Stimulated activated CD4-positive, alpha-beta T cell treated with anti-CD3 and anti-CD28 coated beads, Interleukin-15, amount 100 ng/mL, for 24 hours (primary cell): ENCODE measurements at places on chromosomes 5 and 9.

- DNase-seq = no peak
These were observed 1129.2 kb downstream of the DTWD2 start for GRCh38 chr5:117859176-117859575.

DNA sequence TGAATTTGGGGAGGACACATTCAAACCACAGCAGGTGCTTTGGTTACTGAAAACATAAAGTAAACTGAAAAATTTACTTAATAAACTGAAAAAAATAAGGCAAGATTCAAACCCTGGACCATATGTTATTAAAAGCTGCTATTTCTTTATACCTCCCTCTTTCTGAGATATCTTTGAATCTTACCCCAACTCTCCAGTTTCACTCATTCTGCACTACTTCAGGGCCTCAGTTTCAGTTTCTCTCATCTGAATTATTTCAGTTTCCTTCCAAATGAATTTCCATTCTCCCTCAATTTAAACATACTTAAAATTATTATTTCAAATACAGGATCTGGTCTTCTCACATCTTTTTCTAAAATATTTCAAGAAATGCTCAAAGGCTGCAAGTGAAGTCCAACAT lies 4.9 kb upstream of the OXCT1 start:
- DNase-seq = no peak

- DNase-seq = no peak
These were observed 10.0 kb downstream of the HBEGF start for GRCh38 chr5:140336388-140336787.

DNA sequence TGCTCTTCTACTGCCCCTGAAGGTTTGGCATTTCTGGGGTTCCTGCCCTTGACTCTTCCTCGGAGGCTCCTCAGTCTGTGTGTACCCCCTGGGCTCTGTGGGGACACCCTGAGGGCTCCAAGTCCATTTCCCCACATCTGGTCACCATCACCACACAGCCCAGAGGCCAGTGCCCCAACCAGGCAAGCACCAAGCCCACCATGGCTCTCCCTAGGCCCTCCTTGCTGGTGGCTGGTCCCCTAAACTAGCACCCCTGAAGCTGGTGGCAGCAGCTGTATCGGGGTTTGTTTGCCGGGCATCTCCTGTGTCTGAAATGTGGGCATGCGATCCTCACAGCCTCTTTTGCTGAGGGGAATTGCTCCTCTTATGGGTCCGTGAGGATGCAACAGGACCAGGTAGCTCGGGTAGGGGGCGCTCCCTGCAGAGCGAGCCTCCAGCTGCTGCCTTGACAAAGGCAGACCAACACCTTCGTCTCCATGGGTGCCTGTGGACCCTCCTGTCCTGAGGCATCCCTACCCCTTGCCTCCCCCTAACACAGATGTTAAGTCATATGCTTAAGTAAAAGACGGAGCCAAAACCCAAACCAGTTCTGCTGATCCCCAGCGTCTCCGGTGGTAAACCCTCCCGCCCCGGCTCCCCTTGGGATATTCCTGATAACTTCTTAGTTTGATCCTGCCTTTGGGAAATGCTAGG lies 138.9 kb upstream of the IRX4 start:
- DNase-seq = no peak

DNA sequence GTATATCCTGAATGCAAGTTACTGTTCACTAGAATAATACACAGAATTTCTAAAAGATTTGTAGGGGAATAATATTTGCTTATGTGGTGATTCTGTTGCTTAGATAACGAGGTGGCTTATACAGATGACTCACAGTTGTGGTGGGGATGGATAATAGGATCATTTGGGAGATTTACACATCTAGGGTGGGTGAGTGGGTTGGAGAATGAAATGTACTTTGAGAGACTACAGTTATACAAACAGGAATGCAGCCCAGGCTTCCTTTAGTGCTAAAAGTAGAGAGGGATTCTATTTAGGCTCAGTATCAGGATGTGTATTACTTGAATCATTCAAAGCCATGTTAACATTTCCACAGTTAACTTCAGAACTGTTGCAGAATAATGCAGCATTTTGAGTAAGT lies 1.8 kb downstream of the CTXN3 start:
- no peak for DNase-seq

- DNase-seq = no peak
These were observed 108.2 kb downstream of the SYK start for GRCh38 chr9:90909747-90910283.

GRCh38 chr5:169431386-169431785 lies 130.4 kb upstream of the SLIT3 start:
- no peak for DNase-seq

DNA sequence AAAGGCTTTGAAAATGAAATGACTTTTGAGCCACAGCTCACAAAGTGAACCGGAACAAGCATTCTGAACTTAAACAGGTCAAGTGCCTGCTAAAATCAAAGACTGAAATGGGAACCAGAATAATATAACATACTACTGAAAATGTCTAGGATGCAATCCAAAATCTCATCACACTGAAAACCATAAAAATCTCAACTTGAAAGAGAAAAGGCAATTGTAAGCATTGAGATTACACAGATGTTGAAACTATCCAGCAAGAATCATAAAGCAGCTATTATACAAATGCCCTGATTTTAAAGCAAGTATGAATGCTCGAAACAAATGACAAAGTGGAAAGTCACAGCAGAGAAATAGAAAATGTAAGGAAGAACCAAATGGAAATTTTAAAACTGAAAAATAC lies 211.5 kb upstream of the GAS1 start:
- DNase-seq = no peak

GRCh38 chr5:120615967-120616645 lies 152.0 kb downstream of the PRR16 start:
- no peak for DNase-seq

- no peak for DNase-seq
These were observed 338.4 kb downstream of the DNAH5 start for GRCh38 chr5:13606051-13606450.

GRCh38 chr5:119074419-119074818 lies 3.5 kb downstream of the DMXL1 start:
- DNase-seq = no peak

DNA sequence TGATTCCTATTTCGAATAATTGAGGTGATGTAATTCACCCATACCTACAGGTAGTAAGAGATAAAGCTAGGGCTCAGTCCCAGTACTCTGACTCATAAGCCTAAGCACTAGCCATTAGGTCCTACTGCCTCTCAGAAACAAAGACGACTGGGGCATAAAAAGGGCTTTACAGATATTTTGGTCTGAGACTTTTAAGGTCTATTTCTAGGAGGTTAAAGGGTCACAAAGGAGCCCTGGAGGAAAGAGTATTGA lies 69.8 kb downstream of the SGCD start:
- DNase-seq = no peak

GRCh38 chr5:107088907-107089306 lies 581.8 kb downstream of the EFNA5 start:
- no peak for DNase-seq

GRCh38 chr5:58460732-58461286 lies 923 bp upstream of the PLK2 start:
- DNase-seq = peak; percentile 90

DNA sequence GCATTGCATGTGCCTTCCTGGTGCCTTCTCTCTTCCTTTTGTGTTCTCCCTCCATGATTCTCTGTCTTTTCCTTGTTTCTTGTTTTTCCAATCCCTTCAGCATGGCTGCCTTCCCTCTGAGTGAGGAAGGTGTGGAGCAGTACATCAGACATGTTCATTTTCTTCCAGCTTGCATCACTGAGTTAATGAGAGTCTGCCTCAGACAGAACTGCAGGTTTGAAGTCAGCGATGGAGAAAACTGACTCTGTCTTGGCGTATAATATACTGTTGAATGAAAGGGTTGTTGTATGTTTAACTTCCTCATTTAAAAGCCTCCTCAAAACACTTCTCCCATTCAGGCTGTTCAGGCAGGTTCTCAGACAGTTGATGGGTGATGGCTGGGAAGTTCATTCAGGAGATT lies 129.3 kb downstream of the KDM4C start:
- DNase-seq = no peak

DNA sequence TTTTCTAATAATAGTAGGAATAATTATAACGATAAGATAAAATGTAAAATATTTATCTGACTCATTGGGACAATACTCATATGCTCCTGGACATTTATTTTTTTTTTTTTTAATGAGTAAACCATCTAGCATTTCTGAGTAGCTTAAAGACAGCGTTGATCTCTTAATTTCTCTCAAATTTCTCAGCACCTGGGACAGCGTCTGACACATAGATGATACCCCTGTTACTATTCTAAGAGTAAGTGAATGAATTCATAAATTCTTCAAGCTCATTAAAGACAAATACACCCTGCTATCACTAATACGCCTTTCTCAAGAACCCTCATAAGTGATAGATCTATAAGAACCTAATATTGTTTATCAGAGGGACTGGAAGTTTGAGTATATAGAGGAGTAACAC lies 12.0 kb upstream of the HTR4 start:
- no peak for DNase-seq

GRCh38 chr5:150647275-150648251 lies 7.1 kb downstream of the SYNPO start:
- no peak for DNase-seq

DNA sequence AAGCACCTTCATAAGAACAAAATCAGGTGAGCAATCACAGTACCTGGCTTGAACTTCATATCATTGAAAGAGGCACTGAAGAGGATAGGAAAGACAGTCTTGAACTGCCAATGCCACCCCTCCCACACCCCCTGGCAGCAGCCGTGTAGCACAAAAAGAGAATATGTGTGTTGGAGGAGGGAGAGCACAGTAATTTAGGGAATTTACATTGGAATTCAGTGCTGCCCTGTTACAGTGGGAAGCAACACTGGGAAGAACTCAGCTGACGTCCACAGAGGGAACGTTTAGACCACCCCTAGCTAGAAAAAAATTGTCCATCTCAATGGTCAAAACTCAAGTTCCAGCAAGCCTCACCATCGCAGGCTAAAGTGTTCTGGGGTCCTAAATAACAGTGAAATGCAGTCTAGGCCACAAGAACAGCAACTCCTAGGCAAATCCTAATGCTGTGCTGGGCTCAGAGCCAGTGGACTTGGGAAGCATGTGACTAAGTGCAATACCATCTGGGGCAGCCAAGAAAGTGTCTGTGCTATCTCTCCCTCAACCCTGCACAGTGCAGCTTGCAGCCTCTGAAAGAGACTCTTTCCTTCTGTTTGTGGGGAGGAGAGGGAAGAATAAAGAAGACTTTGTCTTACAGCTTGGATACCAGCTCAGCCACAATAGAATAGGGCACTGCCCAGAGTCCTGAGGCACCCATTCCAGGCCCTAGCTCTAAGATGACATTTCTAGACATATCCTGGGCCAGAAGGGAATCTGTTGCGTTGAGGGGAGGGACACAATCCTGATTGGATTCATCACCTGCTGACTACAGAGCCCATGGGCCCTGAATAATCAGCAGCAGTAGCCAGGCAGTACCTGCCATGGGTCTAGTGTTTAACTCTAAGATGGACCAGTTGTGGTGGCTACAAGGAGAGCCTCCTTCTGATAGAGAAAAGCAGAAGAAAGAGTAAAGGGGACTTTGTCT lies 62.1 kb upstream of the VLDLR start:
- DNase-seq = no peak

- DNase-seq = no peak
These were observed 91.1 kb upstream of the PPP1R26 start for GRCh38 chr9:135388530-135388929.

DNA sequence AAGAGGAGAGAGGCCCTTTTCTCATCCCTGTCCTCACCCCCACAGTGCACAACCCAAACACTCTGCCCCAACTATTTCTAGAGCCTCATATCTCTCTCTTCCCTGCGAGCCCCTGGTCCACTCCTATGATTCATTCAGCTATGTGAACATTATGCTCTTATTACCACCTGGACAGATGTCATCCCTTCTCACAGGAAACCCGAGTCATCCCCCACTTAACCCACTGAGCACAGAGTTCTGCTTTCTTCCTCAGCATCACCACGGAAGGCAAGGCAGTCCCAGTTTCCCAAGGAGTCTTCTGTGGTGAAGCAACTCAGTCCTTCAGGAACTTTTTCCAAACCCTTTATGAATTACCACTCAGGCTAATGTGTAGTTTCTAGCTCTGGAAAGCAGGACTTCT lies 1.3 kb downstream of the DNAI1 start:
- DNase-seq = no peak

GRCh38 chr5:95403996-95404395 lies 12.8 kb downstream of the FAM81B start:
- no peak for DNase-seq

- no peak for DNase-seq
These were observed 155.4 kb downstream of the DTWD2 start for GRCh38 chr5:118832974-118833373.

GRCh38 chr5:7629561-7629960 lies 221.4 kb downstream of the CFAP90 start:
- DNase-seq = no peak

- no peak for DNase-seq
These were observed 16.1 kb downstream of the NOTCH1 start for GRCh38 chr9:136529516-136530460.

- no peak for DNase-seq
These were observed 20.1 kb downstream of the MSANTD3 start for GRCh38 chr9:100447041-100447440.

DNA sequence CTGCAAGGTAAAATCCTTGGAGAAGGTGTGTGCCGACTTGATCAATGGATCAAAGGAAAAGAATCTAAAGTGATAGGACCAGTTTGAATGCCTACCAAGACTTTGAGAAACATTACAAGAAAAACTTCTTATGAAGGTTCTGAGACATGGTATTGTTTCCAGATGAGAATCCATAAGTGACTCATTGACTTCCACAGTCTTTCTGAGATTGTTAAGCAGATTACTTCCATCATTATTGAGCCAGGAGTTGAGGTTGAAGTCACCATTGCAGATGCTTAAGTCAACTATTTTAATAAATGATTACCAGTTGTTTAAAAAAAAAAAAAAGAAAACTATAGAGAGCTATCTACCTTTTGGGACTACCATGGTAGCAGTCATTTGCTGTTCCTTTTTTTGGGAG lies 7.0 kb downstream of the LNPEP start:
- DNase-seq = no peak

- DNase-seq = no peak
These were observed 10.8 kb downstream of the OR13J1 start for GRCh38 chr9:35859310-35859989.

- DNase-seq = no peak
These were observed 46.1 kb downstream of the SCGB3A1 start for GRCh38 chr5:180545248-180545647.

DNA sequence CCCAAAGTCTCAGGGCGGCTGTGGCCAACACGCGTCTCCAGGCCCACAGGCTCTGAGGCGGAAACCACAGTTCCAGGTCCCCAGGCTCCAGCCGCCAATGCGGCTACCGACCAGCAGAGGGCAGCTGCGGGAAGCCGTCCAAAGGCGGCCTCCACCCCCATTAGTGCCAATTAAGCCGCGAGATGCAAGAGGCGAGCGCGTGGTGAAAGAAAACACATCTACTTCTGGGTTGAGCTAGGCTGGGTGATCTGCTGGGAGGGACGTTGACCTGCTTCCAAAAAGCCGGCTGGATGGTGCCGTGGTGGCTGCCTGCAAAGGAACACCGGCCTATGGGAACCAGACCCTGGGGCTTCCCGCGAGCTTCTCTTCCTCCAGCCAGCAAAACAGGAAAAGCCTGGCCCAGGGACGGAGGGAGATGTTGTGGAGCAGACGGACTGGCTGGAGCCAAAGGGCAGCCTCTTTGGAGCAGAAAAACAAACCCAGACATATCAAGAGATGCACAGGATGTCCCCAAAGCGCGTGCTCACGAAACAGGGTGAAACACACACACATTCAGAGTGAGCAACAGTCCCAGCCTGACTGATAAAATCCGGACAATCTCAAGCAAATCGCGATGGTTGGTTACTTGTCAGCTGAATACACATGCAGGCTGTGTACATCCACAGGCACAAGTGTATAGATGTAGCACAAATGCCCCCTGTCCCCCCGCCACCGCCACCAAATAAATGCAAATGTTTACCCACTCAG lies 187.1 kb upstream of the BRINP1 start:
- peak; percentile 70 for DNase-seq
